ENCODE measurements at places on chromosomes 6 and 20.

- DNase-seq, result no peak
These were observed 23.1 kb upstream of the TMEM242 start for GRCh38 chr6:157346373-157346772.

DNA sequence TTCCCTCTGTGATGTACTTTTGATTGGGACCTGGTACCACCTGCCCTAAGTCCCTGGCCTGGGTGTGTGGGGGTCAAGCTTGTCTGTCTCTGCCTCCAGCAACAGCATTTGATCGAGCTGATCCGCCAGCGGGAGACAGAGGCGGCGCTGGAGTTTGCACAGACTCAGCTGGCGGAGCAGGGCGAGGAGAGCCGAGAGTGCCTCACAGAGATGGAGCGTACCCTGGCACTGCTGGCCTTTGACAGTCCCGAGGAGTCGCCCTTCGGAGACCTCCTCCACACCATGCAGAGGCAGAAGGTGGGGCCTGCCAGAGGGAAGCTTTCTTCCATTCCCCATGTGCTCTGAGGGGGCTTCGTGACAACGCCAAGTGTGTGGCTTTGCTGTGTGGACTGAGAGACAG lies 5.4 kb downstream of the GID8 start:
- no peak for DNase-seq

DNA sequence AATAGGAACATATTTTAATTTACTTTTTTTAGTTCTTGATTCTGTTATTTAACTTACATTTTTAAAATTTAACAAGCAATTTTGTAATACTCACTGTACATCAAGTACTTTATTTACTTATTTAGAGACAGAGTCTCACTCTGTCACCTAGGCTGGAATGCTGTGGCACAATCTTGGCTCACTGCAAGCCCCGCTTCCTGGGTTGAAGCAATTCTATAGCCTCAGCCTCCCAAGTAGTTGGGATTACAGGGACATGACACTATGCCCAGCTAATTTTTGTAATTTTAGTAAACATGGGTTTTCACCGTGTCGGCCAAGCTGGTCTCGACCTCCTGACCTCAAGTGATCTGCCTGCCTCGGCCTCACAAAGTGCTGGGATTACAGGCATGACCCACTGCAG lies 7.0 kb downstream of the BTN3A3 start:
- DNase-seq, result no peak

DNA sequence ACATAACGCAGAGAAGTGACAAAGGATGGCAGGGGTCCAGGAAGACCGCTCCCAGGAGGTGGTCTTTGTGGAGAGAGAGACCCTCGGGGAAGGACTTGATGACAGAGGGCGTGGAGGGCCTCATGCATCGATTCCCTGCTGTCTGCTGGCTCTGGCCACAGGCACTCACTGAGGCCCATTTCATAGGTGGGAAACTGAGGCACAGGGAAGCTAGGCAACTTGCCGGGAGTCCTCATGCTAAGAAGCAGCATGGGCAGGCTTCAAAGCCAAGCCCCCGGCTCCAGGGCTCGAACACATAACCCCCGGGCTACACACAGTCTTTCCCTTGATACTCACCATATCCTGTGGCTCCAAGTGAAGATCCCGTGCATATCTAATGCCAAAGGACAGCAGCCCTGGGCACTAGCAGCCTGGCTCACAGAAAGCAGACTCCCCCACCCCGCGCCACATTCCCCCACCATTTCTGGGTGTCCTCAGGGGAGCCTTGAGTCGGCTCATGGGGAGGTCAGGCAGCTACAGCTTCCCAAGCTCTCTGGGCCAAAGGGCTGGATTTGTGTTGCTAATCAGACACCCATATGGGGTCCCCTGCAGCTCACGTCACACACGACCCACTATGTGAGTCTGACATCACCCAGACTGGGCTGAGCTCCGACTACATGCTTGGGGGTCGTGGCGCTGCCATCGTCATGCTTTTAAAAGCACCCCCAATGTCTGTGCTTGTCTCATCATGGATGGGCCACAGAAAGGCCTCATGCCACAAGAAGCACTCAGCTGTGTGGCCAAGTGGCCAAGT lies 130.9 kb upstream of the PMEPA1 start:
- DNase-seq, result no peak

DNA sequence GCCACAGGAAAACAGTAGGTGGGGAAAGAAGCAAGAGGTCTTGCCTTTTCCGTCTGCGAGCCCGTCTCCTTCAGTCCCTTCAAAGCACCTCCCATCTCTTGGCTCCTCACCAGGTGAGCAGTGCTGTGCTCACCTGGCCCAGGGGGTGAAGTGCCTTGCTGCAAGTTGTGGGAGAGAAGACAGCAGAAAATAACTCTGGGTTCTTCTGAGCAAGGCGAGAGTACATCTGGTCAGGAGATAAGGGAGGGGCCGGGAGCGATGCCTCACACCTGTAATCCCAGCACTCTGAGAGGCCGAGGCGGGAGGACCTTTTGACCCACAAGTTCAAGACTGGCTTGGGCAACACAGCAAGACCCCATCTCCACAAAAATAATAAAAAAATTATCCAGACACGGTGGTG lies 35.6 kb upstream of the TGM3 start:
- DNase-seq, result no peak

GRCh38 chr20:15546525-15547023 lies 1026.7 kb downstream of the KIF16B start:
- DNase-seq, result no peak

DNA sequence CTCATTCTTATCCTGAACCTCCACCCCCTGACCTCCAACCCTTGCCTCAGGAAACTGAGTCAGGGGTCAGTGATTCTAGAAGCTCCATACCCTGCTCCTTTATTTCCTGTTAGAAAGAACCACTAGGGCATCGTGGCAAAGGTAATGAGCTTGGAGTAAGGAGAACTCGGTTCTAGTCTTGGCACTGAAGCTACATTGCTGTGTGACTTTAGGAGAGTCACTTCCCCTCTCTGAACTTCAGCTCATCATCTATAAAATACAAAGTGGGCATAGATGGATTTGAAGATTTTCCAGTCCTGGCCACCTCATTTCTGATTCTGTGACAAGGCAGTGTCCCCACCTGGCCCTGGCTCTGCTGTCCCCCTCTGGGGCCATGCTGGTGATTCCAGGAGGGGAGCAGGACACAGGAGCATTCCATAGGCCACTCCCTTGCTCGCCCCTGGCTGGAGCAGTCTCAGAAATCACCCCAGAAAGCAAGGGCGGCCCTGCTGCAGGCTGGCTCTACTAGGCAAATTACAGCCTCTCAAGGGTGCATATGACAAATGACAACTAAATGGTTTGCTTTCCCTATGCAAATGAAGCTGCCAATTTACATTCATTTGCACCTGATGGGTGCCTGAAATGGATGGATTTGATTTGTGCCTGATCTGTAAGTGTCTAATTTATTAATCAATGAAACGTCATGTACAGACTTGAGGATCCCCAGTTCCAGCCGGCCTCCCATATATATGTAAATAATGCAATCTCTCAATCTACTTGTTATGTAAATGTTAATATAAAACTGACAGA lies 62.2 kb downstream of the LRFN2 start:
- no peak for DNase-seq

GRCh38 chr20:19453862-19454261 lies 241.4 kb downstream of the SLC24A3 start:
- DNase-seq, result no peak

- no peak for DNase-seq
These were observed 98.1 kb upstream of the VSTM2L start for GRCh38 chr20:37804584-37805566.

GRCh38 chr6:28758046-28758817 lies 165.6 kb downstream of the TRIM27 start:
- DNase-seq, result no peak

DNA sequence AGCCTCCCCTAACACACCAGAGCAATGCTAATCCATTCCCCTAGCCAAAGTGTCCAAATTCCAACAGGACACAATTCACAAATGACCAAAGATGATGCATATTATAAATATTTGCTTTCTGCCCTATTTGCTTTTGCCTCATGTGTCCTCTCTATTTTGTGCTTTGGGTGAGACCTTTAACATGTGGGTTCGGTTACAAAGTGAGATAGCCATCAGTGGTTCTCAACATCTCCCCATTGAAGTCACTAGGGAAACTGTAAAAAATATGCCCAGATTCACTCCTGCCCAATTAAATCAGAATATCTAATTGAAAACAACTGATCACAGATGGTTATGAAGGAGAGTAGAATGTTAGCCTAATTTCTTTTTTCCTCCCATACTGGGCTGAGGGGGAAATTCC lies 159.2 kb downstream of the MTFR2 start:
- no peak for DNase-seq

- DNase-seq, result no peak
These were observed 71.1 kb upstream of the THEMIS start for GRCh38 chr6:127971945-127972391.

DNA sequence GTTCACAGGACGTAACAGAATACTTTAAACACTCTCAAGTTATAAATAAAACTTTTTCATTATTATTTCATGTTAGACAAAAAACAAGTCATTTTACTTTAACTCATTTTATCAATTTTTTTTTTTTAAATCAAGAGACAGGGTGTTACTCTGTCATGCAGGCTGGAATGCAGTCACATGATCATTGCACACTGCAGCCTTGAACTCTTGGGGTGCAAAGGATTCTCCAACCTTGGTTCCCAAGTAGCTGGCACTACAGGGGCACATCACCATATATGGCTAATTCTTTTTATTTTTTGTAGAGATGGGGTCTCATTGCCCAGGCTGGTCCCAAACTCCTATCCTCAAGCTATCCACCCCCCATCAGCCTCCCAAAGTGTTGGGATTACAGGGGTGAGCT lies 14.2 kb downstream of the PLN start:
- DNase-seq, result no peak

DNA sequence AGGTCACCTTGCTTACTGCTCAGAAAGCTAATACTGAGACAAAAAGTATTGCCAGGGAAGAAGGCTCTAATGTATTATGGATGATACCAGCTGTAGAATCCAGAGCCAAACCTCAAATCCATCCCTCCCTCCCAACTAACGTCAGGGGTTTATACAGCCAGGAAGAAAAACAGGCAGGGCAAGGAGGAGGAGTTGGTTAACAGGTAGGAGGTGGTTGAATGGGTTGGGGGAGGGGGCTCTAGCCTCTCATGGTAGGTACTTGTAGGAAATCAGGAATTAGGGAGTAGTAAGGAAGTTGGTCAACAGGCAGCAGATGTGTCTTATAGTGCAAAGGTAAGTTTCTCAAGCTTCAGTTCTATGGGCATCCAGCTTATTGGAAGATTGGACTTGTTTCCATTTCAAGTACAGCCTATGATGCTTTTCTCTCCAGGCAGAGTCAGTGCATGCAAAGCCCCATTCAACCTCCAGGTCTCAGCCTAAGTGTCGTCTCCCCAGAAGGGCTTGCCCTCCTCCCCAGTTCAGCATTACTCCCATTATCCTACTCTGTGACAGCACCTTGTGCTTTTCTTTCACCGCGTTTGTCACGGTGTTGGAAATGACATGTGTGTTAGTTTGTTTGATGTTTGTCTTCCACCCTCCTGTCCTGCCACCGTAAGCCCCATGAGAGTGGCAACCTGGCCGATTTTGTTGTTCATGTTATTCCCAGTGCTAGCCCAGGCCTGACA lies 38.1 kb downstream of the PNLDC1 start:
- no peak for DNase-seq

GRCh38 chr20:51193066-51193772 lies 170.3 kb upstream of the KCNG1 start:
- no peak for DNase-seq

GRCh38 chr6:17442196-17442595 lies 48.8 kb downstream of the CAP2 start:
- DNase-seq, result no peak

DNA sequence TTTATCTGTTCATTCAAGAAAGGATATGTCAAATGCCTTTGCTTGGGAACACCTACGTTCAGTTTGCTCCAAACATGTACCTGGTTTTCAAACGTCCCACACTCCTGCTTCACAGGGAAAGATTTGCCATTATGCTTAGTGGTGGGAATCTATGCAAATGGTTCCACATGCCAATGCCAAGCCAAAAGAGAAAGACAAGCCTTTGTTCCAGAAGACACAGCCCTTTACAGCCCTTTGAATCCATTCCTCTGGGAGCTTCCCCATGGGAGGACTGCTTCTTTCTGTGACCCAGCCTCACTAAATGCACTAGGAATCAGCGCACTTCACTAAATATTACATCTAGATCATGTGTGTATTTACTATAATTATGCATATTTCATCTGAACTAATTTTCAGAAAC lies 619.5 kb downstream of the PRKN start:
- DNase-seq, result no peak
